ENCODE measurements at places on chromosomes 13 and 19.
A peak's percentile ranks its signal among the peaks of the same experiment; 100 is the strongest.

DNA sequence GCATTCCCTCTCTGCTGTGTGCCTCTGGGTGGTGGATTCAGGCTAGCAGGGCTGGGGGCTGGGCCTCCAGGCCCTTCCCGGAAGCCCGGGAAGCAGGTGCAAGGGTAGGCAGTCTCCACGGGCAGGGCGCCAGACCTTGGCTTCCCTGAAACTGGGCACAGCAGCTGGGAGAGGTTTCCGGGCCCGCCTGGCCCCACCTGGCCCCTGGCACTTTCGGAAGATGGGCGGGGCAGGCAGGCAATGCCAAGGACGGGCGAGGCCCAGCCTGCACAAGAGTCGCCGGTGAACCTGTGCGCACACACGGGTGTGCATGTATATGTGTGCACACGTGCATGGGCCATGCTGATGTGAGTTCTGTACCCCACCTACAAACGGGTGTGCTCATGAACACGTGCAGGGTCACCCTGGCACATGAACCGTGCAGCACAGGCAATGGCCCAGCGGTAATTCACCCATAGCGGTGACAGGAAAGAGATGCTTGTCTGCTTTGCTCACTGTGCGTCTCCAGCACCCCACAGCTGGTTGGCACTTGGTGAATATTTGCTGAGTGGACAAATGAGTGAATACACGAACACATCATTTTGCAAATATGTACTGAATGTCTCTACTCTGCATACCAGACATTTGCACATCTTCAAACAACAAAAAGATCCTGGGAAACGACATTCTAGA is 15.3 kb downstream of the GADD45B start:
- DNase-seq = no peak

- DNase-seq = no peak
Observed at GRCh38 chr19:55487924-55488687, at the start of gene SSC5D. Gene SSC5D (plus strand): TSS chr19:55488436. CDS start chr19:55488590, 154 bp downstream.

DNA sequence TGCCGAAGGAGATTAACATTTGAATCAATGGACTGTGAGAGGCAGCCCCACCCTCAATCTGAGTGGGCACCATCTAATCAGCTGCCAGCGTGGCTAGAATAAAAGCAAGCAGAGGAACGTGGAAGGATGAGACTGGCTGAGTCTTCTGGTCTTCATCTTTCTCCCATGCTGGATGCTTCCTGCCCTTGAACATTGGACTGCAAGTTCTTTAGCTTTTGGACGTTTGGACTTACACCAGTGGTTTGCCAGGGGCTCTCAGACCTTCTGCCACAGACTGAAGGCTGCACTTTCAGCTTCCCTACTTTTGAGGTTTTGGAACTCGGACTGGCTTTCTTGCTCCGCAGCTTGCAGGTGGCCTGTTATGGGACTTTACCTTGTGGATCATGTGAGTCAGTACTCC is 14.7 kb downstream of the NHLRC3 start:
- DNase-seq = no peak

- no peak for DNase-seq
Observed at GRCh38 chr13:46992383-46992952, 95.6 kb upstream of the HTR2A start.

GRCh38 chr13:74246487-74246886 is 112.3 kb upstream of the KLF12 start:
- DNase-seq = no peak

GRCh38 chr19:16871871-16872270 is 16.9 kb upstream of the F2RL3 start:
- DNase-seq = no peak

DNA sequence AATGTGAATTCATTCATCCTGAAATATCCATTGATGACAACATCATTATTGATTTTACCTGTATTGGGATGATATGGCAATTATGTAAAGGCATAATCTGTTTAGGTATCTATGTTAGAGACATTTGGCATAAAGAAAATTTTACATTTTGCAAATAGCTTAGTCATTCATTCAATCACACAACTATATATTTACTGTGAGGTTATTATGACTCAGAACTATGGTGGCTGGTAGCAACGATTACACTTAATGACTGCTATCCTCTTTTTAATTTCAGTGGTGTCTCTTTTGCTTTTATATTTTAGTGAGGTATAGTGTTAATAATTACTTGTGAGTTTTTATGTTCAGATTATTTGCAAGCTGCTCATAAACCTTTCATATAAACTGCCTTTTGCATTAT is 955.9 kb downstream of the SLITRK6 start:
- DNase-seq = no peak

DNA sequence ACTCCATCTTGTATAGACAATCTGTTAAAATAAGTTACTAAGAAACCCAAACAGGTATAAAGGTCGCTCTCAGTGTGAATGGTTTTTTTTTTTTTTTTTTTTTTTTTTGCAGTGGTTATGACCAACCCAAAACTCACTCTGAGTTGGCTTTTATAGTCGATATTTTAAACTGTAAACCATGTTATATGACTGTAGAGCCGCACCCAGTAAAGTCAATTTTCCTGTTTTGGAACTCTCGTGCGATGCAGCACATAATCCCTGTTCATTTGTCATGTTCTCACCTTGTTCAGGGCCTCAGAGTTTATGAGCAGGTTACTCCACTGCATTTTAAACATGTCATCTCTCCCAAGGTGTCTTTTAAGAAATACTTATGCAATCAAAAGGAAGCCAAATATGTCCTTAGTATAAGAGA is 112.5 kb downstream of the KLF5 start:
- DNase-seq = no peak

- peak; percentile 99 for DNase-seq
Observed at GRCh38 chr19:2041683-2042484, 9.2 kb downstream of the MKNK2 start.

DNA sequence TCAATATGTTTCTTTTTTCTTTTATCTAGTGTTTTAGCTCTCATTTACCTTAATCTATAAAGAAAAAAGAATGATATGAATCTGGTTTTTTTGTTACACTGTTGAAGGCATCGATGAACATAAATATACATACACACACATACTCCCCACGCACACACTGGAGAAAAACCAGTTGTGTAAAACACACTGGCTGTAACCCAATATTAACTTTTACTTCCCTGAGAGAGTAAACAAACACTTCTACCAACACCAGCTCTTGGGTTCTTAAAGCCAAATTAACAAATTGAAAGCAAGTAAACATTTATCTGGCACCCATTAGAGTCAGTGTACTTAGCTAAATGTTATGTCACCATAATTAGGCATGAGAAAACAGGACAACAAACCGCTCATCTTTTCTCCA is 145.7 kb downstream of the ABCC4 start:
- no peak for DNase-seq

- DNase-seq = no peak
Observed at GRCh38 chr13:99517577-99517976, 16.3 kb downstream of the TM9SF2 start.

DNA sequence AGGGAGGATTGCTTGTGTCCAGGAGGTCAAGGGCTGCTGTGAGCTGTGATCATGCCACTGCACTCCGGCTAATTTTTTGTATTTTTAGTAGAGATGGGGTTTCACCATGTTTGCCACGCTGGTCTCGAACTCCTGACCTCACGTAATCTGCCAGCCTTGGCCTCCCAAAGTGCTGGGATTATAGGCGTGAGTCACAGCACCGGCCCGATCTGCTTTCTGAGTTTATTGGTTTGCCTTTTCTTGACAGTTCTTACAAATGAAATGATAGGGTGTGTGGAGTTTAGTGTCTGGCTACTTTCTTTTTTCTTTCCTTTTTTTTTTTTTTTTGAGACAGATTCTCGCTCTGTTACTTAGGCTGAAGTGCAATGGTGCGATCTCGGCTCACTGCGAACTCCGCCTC is 848 bp downstream of the C19orf44 start:
- DNase-seq = no peak

DNA sequence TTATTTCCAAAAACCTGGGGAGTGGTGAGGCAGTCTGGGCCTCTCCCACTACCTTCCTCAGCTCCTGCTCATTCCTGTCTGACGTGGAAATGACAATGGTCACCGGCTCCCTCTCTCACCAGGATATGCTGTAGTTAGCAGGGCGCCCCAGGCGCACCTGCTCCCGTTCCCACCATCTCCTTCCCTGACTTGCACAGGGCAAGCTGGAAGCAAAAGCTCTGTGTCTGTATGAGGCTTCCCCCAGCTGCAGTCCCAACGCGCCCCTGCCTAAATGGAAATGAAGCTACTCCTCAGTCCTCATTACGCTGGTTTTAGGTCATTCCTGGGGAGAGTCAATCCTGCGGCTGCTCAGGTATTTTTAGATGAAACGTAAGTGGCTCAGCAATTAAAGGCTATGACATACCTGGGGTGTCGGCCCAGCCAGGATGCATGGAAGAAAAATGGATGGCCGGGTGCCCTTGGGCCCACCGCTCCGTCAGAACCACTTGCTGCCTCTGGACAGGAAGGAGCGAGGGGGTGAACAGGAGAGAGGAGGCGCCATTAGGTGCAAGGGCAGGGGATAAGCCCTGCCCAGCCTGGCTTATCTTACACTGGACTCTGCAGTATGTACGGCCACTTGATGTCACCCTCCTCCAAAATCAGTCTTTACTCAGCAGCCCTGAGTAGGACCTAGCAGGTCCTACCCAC is 32.4 kb downstream of the DHRS12 start:
- no peak for DNase-seq

DNA sequence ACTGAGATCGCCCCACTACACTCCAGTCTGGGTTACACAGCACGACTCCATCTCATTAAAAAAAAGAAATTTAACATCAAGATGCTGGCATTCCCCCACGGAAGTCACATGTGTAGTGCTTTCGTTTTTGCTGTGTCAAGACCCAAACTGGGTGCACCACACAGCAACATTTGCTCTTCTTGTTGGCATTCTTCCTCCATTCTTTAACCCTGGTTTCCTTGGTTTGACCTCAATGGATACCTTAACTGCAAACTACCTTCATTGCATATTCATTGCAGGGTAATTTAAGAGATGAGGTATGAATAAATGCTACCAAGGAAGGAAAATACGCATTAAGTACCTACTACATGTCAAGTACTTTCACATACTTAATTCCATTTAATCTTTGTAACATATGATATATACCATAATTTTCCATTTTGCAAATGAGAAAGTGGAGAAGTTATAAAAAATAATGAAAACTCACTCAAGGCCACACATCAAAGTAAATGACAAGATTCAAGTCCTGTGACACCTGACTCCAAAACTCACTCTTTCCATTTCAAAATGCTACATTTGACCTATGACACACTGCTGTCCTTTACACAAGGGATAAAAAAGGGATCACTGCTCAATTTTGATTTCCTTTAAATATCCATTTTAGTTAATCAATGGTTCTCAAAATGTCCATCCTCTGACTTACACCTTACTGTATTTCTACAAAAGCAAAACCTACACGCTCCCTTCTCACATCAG is 59.2 kb downstream of the STK24 start:
- no peak for DNase-seq

- peak; percentile 59 for DNase-seq
Observed at GRCh38 chr19:35153701-35154524, 622 bp upstream of the FXYD5 start.

DNA sequence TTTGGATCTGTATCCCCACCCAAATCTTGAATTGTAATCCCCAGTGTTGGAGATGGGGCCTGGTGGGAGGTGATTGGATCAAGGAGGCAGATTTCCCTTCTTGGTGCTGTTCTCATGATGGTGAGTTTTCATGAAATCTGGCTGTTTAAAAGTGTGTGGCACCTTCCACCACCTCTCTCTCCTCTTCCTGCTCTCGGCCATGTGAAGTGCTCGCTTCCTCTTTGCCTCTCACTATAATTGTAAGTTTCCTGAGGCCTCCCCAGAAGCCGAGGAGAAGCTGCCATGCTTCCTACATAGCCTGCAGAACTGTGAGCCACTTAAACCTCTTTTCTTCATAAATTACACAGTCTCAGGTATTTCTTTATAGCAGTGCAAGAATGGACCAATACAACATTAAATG is 15.7 kb downstream of the COMMD6 start:
- no peak for DNase-seq

DNA sequence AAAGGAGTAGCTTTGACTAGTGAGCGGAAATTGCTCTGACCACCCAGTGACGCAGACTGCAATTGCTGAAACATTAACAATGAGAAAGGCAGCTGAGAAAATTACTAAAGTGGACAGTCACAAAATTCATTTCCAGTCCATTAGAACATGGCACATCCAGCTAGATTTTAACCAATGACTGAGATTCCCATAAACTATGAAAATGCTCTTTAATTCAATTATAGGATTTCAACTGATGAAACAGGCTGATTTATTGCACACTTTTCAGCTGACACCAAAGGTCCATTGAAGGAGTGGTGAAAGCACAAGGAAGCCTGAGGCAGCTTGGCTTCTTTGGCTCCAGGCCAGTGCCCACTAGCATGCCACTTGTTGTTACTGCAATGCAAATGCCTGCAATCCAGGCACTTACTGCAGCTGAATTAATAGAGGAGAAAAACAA is 933.4 kb downstream of the SLITRK6 start:
- no peak for DNase-seq

DNA sequence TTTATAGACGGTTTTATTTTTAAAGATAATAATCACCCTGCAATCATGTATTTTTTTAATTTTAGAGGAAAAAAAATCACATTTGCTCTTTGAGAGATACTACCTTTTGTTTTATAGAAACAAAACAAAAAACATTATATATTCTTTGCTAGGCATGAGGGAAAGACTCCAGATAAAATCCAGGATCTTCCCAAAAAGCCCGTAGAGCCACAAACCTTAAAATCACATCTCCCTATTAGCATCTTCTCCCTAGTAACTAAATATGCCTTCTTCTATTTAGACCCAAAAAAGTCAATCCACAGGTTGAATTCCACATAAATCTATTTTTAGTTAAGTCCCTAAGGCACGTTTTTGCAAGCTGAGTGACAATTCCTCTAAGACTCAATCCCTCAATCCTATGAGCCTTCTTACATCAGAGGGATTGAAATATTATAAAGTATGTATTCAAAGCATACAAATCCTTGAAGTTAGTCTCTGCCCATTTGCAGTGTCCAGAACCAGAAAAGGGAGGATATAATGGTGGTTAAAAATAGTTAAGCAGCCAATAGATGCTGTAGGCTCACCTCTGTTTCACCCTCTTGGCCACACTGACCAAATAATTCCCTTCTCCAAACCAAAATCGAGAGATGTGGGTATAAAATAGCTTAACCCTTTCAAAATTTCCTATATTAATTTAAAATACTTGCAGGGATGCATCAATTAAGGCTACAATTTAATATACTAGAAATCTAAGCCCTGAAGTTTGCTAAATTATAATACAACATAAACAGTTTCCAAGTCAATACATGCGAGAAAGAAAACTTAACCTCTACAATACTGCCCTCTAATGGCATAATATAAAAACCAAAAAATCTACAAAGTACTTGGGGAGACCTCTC is 64.0 kb downstream of the SERP2 start:
- DNase-seq = no peak

GRCh38 chr13:103238441-103238840 is 172.2 kb upstream of the SLC10A2 start:
- DNase-seq = no peak

DNA sequence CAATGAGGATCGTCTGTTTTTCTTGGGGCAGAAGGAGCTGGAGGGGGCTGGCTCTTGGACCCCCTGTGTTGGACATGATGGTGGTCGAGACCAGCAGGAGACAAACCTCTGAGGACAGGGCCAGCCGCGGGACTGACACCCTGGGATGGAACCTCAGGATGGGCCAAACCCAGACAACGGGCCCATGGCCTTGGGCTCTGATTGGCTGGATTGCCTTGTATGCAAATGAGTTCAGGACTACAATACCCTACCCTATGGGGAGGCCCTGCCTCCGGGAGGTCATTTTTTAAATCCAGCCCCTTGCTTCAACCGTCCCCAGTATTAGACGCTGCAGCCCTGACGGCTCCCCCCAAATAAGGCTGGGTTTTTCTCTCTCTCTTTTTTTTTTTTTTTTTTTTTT is 22.0 kb downstream of the SLC5A5 start:
- no peak for DNase-seq

GRCh38 chr13:32173881-32174280 is 141.3 kb downstream of the ZAR1L start:
- DNase-seq = no peak

All from effector CD8-positive, alpha-beta T cell (primary cell).